Type B pancreatic cell (in vitro differentiated cells): ENCODE measurements at places on chromosomes 2 and 18. TPM values are rescaled to one million over a fixed set of nuclear protein-coding genes. Genes with fewer than 3 reads are reported as not detected.

DNA sequence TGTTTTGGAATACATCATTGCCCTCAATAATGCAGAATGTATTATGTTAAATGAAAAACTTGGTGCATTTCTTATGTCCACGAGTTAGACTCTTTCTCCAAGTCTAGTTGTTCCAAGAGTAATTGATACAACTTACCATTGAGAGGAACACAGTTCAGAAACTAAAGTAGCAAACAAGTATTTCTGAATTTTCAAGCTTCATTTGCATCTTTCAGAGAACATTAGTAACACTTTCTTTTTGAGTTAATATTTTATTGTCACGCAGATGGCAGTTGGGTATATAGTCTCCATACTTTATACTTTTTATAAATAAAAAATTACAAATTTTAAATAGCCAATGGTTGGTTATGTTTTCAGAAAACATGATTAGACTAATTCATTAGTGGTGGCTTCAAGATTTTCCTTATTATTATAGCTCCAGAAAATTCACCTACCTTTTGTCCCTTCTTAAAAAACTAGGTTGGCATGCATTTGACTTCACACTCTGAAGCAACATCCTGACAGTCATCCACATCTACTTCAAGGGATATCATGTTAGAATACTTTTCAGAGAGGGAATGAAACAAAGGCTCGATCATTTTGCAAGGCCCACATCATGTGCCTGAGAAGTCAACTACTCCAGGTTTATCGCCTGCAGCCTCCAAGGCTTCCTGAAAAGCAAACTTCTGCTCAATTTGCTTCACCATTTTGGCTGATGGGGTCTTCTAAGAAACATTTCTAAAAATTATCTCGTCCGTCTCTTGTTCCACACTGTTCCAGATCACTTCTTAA, 29.9 kb downstream of the LYPD6B start:
- H3K27me3 ChIP-seq: no peaks in the 10 kb centered on the region
- peak overlapping the region; percentile 95 for H3K27ac ChIP-seq
- DNase-seq: no peak
- H3K36me3 ChIP-seq: peaks cover 12% of the 10 kb centered on the region

DNA sequence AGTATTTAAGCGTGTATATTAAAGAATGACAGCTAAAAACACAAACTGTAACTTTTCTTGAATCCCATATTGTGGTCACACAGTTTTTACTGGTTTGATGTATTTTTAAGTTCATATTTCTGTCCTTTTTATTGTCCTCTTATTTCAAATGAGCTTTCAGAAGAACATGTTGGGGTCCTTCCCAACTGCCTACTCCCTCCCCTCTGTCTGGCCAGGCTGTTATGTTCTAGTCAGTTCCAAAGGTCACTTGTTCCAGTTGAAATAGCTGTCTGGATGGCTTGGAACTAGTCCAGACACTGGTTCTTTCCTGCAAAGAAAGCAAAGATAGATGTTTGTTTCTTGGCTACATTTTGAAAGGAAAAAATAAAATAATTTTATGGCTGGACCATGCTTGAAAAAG, 306.9 kb downstream of the GULP1 start:
- H3K27ac ChIP-seq: no peak overlapping the region
- peaks cover 5% of the 10 kb centered on the region for H3K36me3 ChIP-seq
- no peak overlapping the region for H3K4me3 ChIP-seq
- H3K4me1 ChIP-seq: peaks cover 12% of the 10 kb centered on the region
- no peak for DNase-seq

- H3K4me1 ChIP-seq: peaks cover 30% of the 10 kb centered on the region
- H3K36me3 ChIP-seq: peaks cover 14% of the 10 kb centered on the region
- no peaks in the 10 kb centered on the region for H3K27me3 ChIP-seq
- H3K4me3 ChIP-seq: peak overlapping the region; percentile 34
- no peak for DNase-seq
- H3K27ac ChIP-seq: peak overlapping the region; percentile 83
Observed at GRCh38 chr2:217835931-217836891, 166.6 kb downstream of the TNS1 start.

- H3K4me3 ChIP-seq: no peak overlapping the region
- peaks cover 4% of the 10 kb centered on the region for H3K27me3 ChIP-seq
- no peak overlapping the region for H3K27ac ChIP-seq
- peaks cover 6% of the 10 kb centered on the region for H3K4me1 ChIP-seq
Observed at GRCh38 chr2:180472133-180472532, 465.0 kb upstream of the CWC22 start.

GRCh38 chr2:85106489-85107180, 26.6 kb upstream of the TCF7L1 start:
- DNase-seq: no peak
- H3K27ac ChIP-seq: no peak overlapping the region
- H3K36me3 ChIP-seq: no peaks in the 10 kb centered on the region
- H3K4me3 ChIP-seq: no peak overlapping the region
- no peaks in the 10 kb centered on the region for H3K4me1 ChIP-seq
- H3K27me3 ChIP-seq: no peaks in the 10 kb centered on the region

- peaks cover 42% of the 10 kb centered on the region for H3K4me1 ChIP-seq
- H3K27me3 ChIP-seq: no peaks in the 10 kb centered on the region
- peak overlapping the region; percentile 36 for H3K27ac ChIP-seq
- H3K36me3 ChIP-seq: no peaks in the 10 kb centered on the region
- no peak overlapping the region for H3K4me3 ChIP-seq
Observed at GRCh38 chr2:236887953-236888793, 197.5 kb upstream of the COPS8 start.

DNA sequence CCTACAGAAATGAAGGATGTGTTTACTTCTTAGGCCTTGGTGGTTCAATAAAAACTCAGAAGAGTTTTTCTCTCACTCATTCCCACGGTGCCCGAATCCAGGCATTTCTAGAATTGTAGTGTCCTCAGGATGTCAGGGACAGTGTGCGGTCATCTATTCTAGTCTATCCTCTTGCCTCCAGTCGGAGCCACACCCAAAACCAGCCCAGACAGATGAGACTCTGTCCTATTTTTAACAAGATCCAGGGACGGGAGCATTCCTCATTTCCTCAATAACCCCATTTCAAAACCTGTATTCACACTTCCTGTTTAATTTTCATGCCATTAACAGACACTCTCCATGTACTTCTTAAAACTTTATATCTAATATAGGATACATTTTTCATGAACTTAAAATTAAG, 11.6 kb upstream of the RBMS1 start:
- no peak overlapping the region for H3K4me3 ChIP-seq
- H3K36me3 ChIP-seq: no peaks in the 10 kb centered on the region
- no peaks in the 10 kb centered on the region for H3K4me1 ChIP-seq
- no peak for DNase-seq
- no peaks in the 10 kb centered on the region for H3K27me3 ChIP-seq

DNA sequence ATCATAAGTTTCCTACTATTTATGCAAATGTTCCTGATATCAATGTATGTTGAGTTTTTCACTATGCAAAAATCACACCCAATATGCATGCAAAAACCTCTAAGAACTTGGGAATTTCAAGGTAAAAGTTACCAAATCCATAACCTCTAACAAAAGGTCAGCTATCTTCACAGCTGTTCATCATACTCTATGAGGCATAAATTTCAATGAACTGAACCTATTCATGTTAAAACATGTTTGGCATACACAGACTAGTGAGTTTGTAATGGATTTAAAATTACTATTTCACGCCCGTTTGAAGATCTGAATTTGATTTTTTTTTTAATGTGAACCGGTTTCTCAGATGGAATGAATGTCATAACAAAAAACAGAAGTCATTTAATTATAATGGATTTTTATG, 100.2 kb downstream of the ATAD2B start:
- no peak for DNase-seq
- H3K36me3 ChIP-seq: peaks cover 3% of the 10 kb centered on the region
- H3K27ac ChIP-seq: peak overlapping the region; percentile 6
- no peaks in the 10 kb centered on the region for H3K27me3 ChIP-seq

- no peaks in the 10 kb centered on the region for H3K36me3 ChIP-seq
- no peak overlapping the region for H3K4me3 ChIP-seq
- no peaks in the 10 kb centered on the region for H3K27me3 ChIP-seq
- no peak overlapping the region for H3K27ac ChIP-seq
- DNase-seq: no peak
Observed at GRCh38 chr2:207241198-207241597, 75.5 kb upstream of the KLF7 start.

GRCh38 chr2:141522048-141522447, 608.8 kb downstream of the LRP1B start:
- no peaks in the 10 kb centered on the region for H3K27me3 ChIP-seq
- no peak for DNase-seq
- H3K36me3 ChIP-seq: no peaks in the 10 kb centered on the region
- no peak overlapping the region for H3K4me3 ChIP-seq
- peaks cover 4% of the 10 kb centered on the region for H3K4me1 ChIP-seq
- no peak overlapping the region for H3K27ac ChIP-seq

DNA sequence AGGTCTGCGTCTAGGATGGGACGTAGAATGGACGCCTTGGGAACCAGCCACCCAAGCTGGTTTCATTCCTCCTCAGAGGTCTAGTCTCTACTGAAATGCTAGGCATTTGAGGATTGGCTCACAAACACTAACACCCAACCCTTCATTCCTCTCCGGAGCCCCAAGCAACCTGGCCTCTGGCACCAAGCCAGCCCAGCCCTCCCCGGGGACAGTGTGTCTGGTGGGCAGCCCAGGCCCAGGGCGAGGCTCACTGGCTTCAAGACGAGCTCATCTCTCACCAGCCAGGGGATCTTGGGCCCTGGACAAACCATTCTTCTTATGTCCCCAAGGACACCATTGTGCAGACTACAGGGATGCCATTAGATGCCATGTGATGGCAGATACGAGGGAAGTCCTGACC, 182.5 kb downstream of the CTIF start:
- no peak overlapping the region for H3K4me3 ChIP-seq
- DNase-seq: no peak
- no peaks in the 10 kb centered on the region for H3K27me3 ChIP-seq
- no peak overlapping the region for H3K27ac ChIP-seq
- H3K4me1 ChIP-seq: peaks cover 20% of the 10 kb centered on the region
- H3K36me3 ChIP-seq: peaks cover 31% of the 10 kb centered on the region

DNA sequence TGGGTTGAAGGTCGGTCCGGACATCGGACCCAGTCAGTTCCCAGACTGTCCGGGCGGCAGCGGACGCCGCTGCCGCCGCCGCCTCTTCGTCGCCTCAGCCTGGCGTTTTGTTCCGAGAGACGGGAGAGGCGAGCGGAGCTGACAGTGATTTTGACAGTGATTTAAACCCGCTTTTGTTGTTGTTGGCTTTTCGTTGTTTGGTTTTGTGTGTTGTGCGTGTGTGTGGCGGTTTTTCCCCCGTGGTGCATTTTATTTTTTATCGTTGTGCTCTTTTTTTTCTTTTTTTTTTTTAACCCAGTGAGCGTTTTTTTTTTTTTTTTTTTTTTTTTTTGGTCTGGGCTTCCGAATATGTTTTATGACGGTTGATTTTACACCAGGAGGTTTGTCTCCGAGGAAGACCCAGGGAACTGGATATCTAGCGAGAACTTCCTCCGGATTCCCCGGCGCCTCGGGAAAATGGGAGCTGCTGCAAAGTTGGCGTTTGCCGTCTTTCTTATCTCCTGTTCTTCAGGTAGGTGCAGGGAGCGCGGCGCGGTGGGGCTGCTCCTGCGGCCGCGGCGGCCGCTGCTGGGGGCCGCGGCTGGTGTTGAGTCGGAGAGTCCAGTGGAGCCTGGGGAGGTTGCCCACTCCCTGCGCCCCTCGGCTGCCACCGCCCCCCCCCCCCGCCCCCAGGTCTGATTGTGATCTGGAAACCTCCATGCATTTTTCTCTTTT, at the start of gene ACVR2A:
TSS of gene ACVR2A (plus strand) at position 333 of the 714 bp plus-strand sequence. CDS start at position 457, 124 bp downstream.
- peak within 1 kb of the TSS; percentile 92 for H3K4me3 ChIP-seq
- no peaks in the 10 kb centered on the region for H3K27me3 ChIP-seq
- peak; percentile 71 for DNase-seq
- peak within 1 kb of the TSS; percentile 91 for H3K27ac ChIP-seq
- H3K4me1 ChIP-seq: peaks cover 25% of the 10 kb centered on the region

DNA sequence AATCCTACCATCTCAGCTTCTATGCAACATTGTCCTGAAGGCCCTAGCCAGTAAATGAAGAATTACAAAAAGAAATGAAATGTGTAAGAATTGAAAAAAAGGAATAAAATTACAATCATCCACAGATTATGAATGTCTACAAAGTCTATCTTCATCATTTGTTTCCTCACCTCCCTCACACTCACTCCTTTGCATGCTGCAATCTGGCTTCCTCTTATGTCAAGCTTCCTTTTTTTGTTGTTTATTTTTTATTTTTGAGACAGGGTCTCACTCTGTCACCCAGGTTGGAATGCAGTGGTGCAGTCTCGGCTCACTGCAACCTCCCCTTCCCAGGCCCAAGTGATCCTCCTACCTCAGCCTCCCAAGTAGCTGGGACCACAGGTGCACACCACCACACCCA, 129.0 kb downstream of the CABYR start:
- H3K4me3 ChIP-seq: no peak overlapping the region
- H3K27me3 ChIP-seq: no peaks in the 10 kb centered on the region
- no peak for DNase-seq
- peaks cover 17% of the 10 kb centered on the region for H3K36me3 ChIP-seq
- H3K4me1 ChIP-seq: peaks cover 13% of the 10 kb centered on the region
- no peak overlapping the region for H3K27ac ChIP-seq

DNA sequence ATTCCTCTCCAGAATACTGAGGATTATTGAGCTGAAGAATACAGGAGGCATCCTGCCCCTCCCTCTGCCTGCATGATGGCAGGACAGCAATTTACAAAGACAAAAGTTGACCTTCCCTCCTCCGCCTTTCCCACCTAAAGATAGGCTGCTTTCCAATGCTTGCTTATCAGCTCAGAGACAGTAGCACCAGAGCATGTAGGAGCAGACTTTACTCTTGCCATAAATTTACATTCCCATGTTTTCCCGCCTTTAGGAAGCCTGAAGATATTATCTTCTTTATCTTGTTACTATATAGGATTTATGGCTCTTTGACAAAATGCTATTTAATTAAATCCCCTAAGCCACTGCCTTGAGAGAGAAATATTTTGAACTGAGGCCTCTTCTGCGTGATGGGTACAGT, 135.6 kb upstream of the HNMT start:
- DNase-seq: no peak
- H3K27me3 ChIP-seq: no peaks in the 10 kb centered on the region
- H3K36me3 ChIP-seq: no peaks in the 10 kb centered on the region
- H3K4me1 ChIP-seq: no peaks in the 10 kb centered on the region
- H3K27ac ChIP-seq: no peak overlapping the region

- DNase-seq: no peak
- peaks cover 3% of the 10 kb centered on the region for H3K27me3 ChIP-seq
- H3K27ac ChIP-seq: no peak overlapping the region
- no peak overlapping the region for H3K4me3 ChIP-seq
- H3K4me1 ChIP-seq: peaks cover 11% of the 10 kb centered on the region
- H3K36me3 ChIP-seq: peaks cover 3% of the 10 kb centered on the region
Observed at GRCh38 chr2:86633155-86633651, 9.5 kb upstream of the RNF103 start.

DNA sequence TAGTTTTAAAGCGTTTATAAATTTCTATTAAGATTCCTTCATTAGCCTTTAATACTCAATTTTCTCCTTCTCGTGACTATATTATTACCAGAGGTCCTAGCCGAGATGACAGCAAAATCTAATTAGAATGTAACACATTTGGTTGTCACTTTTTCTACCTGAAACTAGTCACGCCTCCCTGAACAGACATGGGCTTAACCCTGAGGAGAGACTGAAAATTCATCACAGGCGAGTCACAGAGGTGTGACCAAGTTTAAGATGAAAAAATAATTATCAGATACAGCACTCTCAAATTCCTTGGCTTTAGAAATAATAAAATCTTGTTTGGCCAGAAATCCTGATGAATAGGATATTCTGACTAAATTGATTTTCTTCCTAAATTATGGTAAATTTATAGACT, 834.4 kb upstream of the SLC39A10 start:
- H3K4me3 ChIP-seq: no peak overlapping the region
- H3K4me1 ChIP-seq: no peaks in the 10 kb centered on the region
- no peaks in the 10 kb centered on the region for H3K27me3 ChIP-seq
- DNase-seq: no peak

UGT1A4 gene
- total RNA-seq: not detected in 2 replicates

ECEL1 gene
- 7.8 and 9.6 TPM in 2 replicates for total RNA-seq

C2orf66 gene
- 0.29 TPM in 1 of 2 replicates, not detected in the other for total RNA-seq

LYG2 gene
- not detected in 2 replicates for total RNA-seq

POTEJ gene
- not detected in 2 replicates for total RNA-seq

LIMS4 gene
- total RNA-seq: 1.0 TPM in 2 replicates
